ENCODE measurements at places on chromosomes 5 and 9. TPM values are rescaled to one million over a fixed set of nuclear protein-coding genes. Genes with fewer than 3 reads are reported as not detected.
A peak's percentile ranks its signal among the peaks of the same experiment; 100 is the strongest.

GRCh38 chr9:32550150-32550561, 2.0 kb upstream of the SMIM27 start:
- DNase-seq: peak; percentile 6

FGF18 gene
- 5.5 TPM for total RNA-seq

SLC6A7 gene
- not detected for total RNA-seq

GRCh38 chr5:54991416-54991815, 6.0 kb upstream of the ESM1 start:
- DNase-seq: no peak

- DNase-seq: no peak
Measured at GRCh38 chr5:140228364-140228837, 53.4 kb downstream of the CYSTM1 start.

GRCh38 chr9:69637817-69638200, 34.4 kb downstream of the APBA1 start:
- peak; percentile 26 for DNase-seq

DNA sequence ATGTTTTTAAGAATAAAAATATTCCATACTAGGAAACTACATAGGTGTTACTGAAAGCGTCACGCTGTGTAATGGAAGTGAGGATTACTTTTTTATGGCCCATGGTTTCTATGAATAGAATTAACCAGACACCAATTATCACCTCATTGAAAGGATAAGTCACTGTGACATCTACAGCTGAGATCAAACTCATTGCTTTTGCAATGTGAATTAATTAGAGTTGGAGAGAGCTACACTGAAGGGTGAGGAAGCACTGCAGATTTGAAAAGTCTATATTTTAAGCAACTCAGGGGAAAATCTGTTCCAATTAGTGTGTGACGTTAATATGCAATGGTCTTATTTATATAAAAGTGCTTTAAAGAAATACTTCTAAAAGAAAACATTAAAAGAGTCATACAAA, 1300.1 kb upstream of the DMAC1 start:
- DNase-seq: no peak
